ENCODE measurements at places on chromosomes 13 and 19.

GRCh38 chr19:38424272-38424671, 1.7 kb downstream of the RASGRP4 start:
- no peak for DNase-seq

DNA sequence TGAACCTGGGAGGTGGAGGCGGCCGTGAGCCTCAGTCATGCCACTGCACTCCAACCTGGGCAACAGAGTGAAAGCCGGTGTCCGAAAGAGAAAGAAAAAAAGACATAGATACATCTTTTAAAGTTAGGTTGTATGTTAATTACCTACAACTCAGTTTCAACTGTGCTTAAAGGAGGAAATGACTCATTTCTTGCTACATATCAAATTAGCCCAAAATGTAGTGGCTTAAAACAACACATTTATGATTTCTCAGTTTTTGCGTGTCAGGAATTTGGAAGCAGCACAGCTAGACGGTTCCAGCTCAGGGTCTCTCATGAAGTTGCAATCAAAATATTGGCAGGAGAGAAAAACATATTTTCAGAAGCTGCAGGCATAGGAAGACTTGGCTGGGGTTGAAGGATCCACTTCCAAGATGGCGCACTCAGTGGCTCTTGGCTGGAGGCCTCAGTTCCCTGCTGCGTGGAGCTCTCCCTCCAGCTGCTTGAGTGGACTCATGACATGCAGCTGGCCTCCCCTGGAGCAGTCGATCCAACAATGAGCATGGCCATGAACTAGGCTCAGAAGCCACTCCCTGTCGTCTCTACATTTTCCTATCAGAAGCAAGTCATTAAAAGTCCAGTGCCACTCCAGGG, 7.1 kb downstream of the LDLR start:
- DNase-seq, result no peak

DNA sequence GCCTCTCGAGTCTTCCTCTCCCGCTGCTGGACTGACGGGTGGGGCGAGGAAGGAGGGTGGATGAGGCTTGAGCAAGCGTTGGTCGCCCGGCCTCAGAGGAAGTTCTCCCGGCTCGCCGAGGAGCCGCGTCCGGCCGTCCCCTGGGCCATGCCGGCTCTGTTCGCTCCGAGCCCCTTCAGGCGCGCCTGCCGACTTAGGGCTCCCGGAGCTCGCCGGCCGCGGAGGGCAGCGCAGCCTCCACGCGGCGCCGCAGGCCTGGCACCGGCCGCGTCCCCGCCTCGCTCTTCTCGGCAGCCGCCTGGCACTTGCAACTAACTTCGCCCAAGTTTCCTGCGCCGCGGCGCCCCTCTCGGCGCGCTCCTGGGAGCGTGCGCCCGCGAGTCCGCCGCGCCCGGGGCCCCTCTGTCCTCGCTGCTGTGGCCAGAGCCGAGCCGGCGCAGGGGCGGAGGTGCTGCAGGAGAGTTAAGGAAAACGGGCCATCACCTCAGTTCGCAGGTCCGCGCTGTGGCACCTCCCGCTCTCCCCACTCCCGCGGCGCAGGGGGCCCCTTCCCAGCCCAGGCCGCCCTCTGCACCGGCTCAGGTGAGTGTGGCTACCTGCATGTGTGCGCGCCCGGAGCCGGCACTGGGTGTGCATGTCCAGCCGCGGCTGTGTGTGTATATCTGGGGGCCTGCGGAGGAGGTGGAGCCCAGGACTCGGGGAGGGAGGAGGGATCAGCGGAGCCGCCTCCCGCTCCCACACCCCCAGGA, 641 bp upstream of the SOX21 start:
- DNase-seq, result peak; percentile 62

DNA sequence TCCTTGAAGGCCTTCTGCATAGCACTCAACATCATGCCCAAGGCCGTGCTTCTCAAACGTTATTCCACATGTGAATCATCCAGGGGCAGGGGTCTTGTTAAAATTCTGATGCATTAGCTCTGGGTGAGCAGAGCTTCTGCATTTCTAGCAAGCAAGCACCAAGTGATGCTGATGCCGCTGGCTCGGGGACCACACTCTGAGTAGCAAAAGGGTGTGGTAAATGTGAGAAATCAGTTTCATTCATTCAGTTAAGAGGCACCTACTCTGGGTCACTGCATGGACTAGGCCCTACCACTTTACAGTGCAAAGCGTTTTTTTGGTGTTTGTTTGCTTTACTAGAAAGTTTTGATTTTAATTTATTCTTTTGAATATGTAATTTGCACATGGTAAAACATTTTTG, 7.2 kb downstream of the KRTDAP start:
- DNase-seq, result no peak

DNA sequence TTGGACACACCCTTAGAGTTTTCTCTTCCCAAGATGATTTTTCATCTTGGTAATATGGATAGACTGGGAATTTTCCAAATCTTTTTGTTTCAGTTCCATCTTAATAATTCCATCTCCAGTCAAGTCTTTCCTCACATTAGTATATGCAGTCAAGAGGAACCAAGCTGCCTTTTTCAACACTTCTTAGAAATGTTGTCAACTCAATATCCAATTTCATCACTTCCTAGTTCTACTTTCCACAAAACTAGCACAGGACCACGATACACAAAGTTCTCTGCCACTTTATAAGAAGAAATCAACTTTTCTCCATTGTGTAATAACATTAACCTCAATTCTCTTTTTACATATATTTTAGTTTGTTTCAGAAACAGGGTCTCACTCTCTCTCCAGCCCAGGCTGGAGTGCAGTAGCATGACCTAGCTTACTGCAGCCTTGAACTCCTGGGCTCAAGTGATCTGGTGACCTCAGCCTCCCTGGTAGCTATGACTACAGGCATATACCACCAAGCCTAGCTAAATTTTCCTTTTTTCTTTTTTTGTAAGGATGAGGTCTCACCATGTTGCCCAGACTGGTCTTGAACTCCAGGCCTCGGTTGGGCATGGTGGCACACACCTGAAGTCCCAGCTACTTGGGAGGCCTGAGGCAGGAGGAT, 15.5 kb downstream of the ZNF443 start:
- no peak for DNase-seq

GRCh38 chr19:10551698-10552301, 8.1 kb downstream of the ATG4D start:
- DNase-seq, result no peak

Measured in NCI-H2081 (cell line).